ENCODE measurements at places on chromosomes 11 and 22.
A peak's percentile ranks its signal among the peaks of the same experiment; 100 is the strongest.

- DNase-seq = no peak
Measured at GRCh38 chr11:17612221-17613188, 65.4 kb downstream of the OTOG start.

DNA sequence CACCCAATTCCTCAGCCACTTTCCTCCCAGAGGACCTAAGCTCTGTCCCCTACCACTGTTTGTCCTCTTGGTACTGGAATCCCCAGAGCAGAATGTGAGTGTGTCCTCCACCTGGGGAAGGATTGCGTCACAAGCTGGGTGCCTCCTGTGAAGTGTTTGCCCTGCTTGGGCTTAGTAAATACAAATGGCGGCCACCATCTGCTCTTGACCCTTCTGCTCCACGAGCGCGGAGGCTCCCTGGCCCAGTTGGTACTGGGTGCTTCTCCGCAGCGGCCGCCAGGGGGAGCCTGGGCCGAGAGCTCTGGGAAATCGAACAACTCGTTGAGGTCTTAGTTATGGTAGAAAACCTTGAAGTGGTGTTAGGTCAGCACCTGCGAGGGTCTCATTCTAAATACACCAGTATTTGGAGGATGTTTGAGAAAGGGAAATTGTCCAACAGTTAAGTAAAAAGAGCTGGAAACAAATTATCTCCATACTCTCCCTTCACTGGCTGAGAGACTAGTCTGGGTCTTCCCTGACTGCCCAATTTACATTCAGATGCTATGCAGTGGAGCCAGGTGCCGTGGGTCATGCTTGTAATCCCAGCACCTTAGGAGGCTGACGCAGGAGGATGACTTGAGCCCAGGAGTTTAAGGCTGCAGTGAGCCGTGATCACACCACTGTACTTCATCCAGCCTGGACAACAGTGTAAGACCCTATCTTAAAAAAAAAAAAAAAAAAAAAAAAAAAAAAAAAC, 74.6 kb upstream of the TEAD1 start:
- no peak for DNase-seq

- DNase-seq = no peak
Measured at GRCh38 chr11:14114786-14115185, 152.3 kb downstream of the SPON1 start.

- no peak for DNase-seq
Measured at GRCh38 chr11:130191896-130192295, 32.3 kb downstream of the ST14 start.

DNA sequence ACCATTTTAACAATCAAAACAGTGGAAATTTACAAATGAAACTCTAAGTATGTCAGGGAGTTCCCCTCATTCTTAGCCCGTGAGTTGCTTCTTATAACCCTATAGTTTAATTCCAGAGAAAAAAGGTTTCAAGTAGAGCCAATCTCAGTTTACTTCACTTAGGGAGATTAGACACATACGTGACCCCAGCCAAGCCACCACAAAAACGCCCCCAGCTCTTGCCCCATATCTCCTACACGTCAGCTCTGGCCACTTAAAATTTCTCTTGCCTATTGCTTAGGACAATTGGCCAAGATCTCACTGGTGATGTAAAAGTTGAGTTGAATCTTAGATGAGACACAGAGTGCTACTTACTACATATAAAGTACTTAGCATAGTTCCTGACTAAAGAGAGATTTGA, 166.4 kb downstream of the ETS1 start:
- no peak for DNase-seq

GRCh38 chr22:48205161-48205560, 1442.7 kb downstream of the TBC1D22A start:
- DNase-seq = no peak

DNA sequence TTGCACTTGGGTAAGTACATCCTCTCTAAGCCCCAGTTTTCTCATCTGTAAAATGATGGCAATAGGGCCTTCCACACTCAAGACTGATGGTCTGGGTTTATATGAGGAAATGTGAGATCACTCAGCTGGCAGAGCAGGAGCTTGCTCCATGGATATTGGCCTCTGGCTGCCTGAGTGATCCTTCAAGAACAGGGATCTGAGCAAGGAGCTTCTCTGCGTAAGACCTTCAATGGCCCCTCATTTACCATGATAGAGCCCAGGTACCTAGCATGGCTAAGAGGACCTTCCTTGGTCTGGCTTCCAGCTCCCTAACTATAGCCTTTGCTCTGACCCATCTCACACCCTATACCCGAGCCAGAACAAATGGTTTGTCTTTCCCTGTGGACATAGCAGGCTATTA, 5.5 kb downstream of the ROBO4 start:
- DNase-seq = no peak

DNA sequence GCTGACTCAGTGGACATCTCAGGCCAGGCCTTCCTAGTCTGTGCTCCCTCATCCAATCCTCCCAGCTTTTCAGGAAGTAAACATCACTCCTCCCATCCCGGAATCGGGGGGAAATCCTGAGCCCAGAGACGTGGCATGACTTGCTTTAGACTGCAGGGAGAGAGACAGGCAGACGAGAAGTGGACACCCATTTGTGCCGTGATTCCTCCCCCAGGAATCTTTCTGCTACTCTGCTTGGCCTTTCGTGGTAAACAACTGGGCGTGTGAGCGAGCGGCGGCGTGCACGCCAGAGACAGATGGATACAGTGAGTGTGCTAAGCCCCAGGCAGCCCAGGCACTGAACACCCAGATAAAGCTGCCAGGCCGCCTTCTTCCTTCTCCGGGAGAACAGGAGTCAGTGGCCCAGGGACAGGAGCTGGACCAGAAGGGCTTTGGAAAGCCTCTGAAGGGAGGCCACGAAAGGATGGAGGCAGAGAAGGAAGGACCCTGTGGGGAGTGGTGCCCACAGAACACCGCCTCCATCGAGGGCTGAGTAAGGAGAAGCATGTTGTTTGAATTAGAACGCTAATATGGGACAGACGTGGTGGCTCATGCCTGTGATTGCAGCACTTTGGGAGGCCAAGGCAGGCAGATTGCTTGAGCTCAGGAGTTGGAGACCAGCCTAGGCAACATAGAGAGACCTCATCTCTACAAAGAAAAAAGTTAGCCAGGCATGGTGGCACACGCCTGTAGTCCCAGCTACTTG, 53.0 kb upstream of the PRR5 start:
- DNase-seq = peak; percentile 99

- DNase-seq = no peak
Measured at GRCh38 chr11:107953446-107953845, 25.2 kb downstream of the RAB39A start.

DNA sequence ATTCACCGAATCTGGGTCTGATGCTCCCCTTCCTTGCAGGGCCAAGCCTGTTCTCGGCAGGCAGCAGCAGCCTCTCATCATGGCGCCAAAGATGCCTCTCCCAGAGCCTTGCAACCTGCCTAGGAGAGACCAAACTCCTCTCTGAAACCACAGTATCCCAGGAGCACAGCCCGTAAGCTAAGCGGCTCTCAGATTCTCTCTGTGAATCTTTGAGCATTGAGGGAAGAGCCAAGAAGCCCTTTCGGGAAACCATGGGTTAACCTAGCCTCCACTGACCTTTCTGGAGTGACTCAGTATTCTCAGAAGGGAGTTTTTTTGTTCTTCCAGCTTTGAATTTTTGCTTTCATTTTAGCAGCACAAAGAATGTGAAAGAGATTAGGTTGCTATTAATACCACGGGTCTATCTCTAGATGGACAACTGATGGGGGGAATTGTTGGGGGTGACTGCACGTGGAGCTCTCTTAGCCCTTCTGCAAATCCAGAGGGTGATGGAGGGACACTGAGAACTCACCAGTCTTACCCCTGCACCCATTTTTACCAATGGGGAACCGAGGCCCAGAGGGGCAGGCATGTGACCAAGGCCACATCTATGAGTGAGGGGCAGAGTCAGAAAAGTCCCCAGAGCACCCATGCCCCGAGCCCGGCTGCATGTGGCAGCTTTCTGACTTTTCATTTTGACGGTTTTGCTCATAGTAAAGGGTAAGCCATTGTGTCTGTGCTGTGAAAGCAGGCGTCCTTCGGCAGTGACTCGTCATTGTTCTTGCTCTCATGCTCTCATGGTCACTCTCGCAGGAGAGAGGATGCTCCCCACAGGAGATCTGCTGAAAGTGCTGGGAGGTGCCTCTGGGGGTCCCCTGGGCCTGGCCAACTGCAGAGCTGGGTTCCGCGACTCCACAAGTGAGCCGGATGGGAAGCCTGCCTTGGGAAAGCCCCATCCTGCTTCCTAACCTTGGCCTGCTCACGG, 36.0 kb downstream of the IRAG1 start:
- DNase-seq = no peak
